ENCODE measurements at places on chromosomes 1 and 21. TPM values are rescaled to one million over a fixed set of nuclear protein-coding genes. Genes with fewer than 3 reads are reported as not detected.

KCNN3 gene
- total RNA-seq = not detected

SLC25A34 gene
- 0.30 TPM for total RNA-seq

NBPF10 gene
- total RNA-seq = 0.70 TPM

TNFAIP8L2 gene
- total RNA-seq = not detected

GPR52 gene
- total RNA-seq = not detected

CLEC20A gene
- total RNA-seq = not detected

SLAMF6 gene
- not detected for total RNA-seq

All from hair follicular keratinocyte (primary cell).